Foreskin melanocyte (primary cell): ENCODE measurements at places on chromosomes 2 and 18.

DNA sequence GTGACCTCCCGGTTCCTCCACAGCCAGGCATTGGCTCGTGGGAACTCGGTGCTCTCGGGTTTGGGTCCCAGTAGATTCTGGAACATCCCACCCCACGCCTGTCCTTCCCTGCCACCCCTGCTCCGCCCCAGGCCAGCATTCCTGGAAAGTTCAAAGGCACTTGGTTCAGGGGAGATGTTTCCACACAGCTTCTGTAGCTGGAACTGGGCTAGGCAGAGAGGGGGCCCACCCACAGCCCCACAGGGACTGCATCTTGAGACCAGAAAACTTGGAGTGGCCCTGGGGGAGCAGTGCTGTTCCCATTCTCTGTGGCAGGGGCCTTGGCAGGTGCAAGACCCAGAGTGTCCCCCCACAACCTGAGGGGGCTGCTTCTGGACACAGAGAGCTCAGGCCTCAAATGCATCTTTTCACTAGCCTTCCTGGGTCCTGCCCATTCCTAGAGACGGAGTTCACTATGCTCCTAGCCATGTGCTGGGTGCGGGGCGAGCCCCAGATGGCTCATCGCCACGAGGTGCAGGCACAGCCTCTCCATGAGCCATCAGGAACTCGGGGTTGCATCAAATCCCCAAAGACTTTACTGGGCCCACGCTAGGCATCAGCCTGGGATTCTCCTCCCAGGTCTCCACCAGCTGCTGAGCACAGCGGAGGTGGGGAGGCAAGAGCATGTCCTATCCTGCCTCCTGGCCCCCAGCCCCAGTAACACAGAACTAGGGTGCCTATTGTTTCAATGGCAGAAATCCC lies 68.7 kb downstream of the ZFP36L2 start:
- no peak for DNase-seq

- peak; percentile 10 for DNase-seq
These were observed 106.7 kb downstream of the ACKR3 start for GRCh38 chr2:236676136-236676873.

- peak; percentile 51 for DNase-seq
These were observed 25.0 kb downstream of the SERPINB8 start for GRCh38 chr18:63994783-63995399.

- DNase-seq = no peak
These were observed 205.5 kb upstream of the SP5 start for GRCh38 chr2:170509452-170510193.

GRCh38 chr2:226583715-226584114 lies 215.9 kb downstream of the IRS1 start:
- peak; percentile 63 for DNase-seq

- DNase-seq = no peak
These were observed 175.6 kb downstream of the GLI2 start for GRCh38 chr2:120910956-120911951.

DNA sequence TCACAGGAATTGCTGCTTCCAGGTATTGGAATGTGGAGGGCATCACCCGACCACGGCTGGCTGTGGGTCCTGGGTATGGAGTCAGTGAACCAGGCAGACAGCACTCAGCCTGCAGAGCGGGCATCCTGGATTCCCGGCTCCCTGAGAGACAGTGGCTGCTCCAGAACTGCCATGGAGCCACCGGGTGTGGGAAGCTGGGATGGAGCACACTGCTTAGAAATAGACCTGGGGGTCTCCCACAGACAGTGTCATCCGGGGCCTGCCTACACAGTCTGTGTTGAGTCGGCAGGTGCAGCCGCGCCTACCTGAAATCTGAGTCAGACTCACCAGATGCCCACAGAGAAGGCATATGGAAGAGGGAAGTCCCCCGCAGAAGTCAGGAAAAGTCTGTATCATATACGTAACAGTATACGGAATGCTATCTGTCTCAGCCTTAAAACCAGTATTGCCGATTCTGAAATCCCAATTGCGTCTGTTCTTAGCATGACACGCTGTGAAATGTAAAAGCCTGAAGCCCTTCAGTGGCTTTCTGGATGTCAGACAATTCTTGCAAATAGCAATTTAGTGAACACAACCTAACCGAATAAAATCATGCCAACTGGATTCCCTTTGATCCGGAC lies 509.7 kb upstream of the MYT1L start:
- DNase-seq = no peak

DNA sequence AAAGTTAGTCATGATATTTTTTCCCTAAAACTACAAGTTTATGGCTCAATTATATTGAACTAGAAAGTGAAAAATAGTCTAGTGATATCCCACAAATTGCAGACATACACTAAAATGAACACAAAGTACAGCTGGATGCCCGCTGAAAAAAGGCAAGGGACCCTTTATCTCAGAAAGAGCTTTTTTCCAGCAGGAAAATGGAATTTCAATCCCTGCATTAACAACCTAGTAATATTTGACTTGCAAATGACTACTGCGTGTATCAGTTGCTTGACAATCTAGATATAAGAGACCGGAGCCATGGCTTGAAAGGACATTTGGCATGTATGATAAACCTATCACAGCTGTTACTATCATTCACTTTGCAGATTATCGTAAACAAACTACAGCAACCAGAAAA lies 49.1 kb downstream of the LRPPRC start:
- no peak for DNase-seq

- DNase-seq = no peak
These were observed 147.1 kb downstream of the CCBE1 start for GRCh38 chr18:59550174-59550516.

- DNase-seq = no peak
These were observed 229.3 kb upstream of the PXDN start for GRCh38 chr2:1973636-1974035.

GRCh38 chr2:3022841-3023372 lies 354.7 kb downstream of the EIPR1 start:
- DNase-seq = no peak

GRCh38 chr2:12498704-12499103 lies 218.0 kb upstream of the TRIB2 start:
- peak; percentile 32 for DNase-seq

DNA sequence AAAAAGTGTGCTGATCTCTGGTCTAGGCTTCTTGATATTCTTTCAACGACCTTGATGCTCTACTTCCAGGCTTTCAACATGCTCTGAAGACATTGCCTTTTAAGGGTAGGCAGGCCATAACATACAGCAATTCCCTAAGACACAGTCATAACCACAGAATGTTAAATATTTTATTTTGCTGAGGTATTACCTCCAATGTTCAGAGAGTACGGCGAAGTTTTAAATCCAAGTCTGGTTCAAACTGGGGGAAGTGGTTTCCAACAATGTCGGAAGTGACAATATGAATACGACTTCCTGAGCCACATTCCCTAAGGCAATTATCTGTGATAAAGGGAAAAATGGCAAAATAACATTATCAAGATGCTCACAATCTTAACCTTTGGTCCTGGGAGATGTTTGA lies 1077.9 kb upstream of the PIK3C3 start:
- DNase-seq = no peak

- DNase-seq = peak; percentile 0
These were observed 730.8 kb downstream of the DCC start for GRCh38 chr18:53070788-53071187.

- DNase-seq = no peak
These were observed 25.4 kb downstream of the SP100 start for GRCh38 chr2:230441227-230441897.

DNA sequence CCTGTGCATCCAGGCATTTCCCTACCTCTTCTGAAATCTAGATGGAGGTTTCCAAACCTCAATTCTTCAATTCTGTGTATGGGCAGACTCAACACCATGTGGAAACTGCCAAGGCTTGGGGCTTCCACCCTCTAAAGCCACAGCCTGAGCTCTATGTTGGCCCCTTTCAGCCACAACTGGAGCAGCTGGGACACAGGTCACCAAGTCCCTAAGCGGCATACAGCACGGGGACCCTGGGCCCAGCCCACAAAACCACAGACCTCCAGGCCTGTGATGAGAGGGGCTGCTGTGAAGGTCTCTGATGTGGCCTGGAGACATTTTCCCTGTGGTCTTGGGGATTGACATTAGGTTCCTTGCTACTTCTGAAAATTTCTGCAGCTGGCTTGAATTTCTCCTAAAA lies 255.4 kb downstream of the TDRD15 start:
- no peak for DNase-seq

GRCh38 chr18:54218299-54218698 lies 6.2 kb downstream of the MBD2 start:
- DNase-seq = no peak

GRCh38 chr2:150060341-150060740 lies 427.1 kb downstream of the RND3 start:
- DNase-seq = peak; percentile 94

DNA sequence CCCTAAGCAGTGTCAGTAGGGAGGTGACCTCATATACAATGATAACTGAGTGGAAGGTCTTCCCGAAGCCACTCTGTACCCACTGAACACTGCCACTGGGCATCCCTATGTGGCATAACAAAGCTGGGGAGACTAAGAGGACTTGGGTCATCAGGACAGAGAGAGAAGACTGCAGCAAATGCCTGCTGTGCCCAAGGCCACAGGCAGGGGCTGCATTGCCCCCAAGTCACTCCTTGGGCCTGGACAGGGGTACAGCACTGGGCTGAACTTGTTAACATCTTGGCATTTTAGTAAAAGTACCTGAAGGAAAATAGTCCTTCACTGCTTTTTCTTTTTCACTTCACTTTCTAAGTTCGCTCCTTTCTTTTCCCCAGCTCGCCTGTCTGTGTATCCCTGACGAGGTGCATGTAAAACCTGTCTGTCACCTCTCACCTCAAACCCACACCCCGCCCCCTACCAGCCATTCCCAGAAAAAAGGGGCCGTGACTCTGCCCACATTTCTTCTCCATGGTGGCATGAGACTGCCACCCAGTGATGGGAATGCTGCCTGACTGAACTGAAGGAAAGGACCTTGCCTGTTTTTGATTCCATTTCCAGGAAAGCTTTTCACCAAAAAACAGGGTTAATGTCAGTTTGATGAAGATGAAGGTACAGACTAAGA lies 62.9 kb downstream of the MTHFD2 start:
- no peak for DNase-seq

DNA sequence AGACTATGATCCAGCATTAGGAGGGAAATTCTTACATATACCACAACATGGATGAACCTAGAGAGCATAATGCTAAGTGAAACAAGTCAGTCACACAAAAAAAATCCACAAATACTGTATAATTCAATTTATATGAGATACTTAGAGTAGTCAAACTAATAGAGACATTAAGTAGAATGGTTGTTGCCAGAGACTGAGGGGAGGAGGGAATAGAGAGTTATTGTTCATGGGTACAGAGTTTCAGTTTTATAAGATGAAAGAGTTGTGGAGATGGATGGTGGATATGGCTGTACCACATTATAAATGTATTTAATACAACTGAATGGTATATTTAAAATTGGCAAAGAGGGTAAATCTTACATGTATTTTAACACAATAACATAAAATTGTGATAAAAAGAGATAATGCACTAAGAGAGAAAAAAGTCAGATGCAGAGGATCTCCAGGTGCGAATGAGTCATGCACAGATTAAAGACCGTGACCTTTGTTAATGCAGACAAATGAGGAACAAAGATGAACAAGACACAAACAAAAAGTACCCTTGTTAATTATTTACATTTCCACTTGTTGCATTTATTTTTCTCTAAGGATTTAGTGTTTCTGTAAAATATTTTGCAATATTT lies 541.7 kb upstream of the MEX3C start:
- no peak for DNase-seq

GRCh38 chr18:68693091-68693815 lies 21.7 kb downstream of the TMX3 start:
- no peak for DNase-seq

GRCh38 chr2:208373460-208374089 lies 33.0 kb upstream of the PTH2R start:
- peak; percentile 35 for DNase-seq

DNA sequence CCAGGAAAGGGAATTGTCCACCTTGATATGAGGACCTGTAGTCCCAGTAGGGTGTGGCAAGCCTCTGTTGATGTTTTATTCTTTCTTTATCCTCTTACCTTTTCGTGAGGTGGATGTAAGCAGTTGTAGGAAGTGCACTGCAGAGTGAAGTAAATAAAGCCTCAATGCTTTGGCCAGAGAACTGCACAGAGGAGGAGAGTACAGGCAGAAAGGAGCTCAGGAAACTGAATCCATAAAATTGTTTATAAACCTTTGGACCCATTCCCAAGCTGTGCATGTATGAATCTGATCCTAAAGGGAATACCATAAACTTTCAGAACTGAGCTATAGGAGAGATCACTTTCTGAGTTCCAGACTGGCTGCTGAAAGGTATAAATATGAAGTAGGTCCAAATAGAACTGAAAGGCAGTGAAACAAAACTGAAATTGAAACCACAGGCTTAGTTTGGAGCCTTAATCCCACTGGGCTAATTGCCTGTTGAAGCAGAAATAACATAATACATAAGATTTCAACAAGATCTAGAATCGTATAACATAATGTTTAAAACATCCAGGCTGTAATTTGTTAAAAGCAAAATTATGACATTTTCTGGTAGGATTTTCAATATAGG lies 17.9 kb upstream of the SLC9A4 start:
- DNase-seq = no peak

DNA sequence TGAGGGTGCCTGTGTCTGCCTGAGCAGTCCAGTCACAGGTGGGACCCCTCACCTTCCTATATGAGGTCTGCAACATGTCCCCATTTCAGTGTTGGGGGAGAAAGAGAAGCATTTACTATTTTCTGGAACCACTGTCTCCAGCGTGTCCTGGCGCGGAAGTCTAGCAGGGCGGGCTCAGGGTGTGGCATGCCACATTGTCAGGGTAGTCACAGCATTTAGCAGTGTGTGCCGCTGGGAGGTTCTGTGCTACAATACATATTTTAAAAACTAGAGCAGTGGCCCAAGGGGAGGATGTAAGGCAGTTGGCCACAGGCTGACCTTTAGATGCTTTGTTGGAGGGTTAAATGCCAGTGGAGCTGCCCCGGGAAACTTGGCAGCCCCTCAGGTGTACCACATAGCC lies 12.5 kb downstream of the UBE2F start:
- DNase-seq = no peak

GRCh38 chr2:98692090-98693054 lies 38.6 kb downstream of the MGAT4A start:
- DNase-seq = no peak

DNA sequence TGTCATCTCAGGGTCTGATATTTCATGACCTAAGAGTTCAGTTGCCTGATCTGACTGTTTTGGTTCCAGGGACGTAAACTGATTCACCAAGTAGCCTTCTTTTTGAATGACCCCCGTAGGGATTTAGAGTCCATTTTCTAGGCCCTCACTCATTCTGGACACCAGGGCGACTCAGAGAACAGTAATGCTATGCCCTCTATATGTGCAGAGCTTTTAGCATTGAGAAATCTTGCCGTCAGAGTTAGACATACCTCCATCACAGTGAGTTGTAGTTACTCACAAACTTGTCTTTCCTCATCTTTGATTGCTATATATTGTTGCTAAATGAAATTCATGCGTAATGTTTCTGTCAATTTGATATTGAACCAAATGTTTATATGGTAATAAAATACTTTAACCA lies 92.3 kb downstream of the OSBPL6 start:
- no peak for DNase-seq

- DNase-seq = peak; percentile 66
These were observed 71.7 kb downstream of the TPGS2 start for GRCh38 chr18:36757081-36757480.
